Renal cortex interstitium (tissue), 15 donors: ENCODE measurements at places on chromosomes 3 and 15. TPM values are rescaled to one million over a fixed set of nuclear protein-coding genes. Genes with fewer than 3 reads are reported as not detected.

DNA sequence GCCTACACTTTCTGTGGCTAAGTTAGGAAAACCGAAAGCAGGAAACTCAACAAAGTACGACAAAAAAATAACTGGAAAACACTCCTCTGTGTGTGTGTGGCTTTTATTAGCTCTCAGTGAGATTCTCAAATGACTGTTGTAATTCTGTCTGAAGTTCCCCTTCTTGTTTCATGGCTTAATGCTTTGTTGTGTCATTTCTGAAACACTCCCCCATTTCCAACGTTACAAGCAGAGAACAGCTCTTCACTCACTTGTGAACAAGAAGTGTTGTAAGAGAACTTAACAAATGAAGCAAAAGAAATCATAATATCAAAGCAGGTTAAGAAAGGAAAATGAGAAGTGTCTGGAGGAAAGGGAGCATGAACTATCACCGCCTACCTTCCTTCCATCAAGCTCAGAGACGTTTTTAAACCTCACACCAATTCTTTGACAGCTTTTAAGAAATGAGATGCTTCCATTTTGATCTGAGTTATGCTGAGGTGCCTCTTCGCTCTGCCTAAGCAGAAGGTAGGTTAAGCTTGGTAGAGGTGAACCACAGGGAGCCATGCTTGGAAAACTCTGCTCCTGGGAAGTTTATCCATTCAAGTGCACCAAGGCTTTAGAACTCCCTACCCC lies 12.4 kb upstream of the SEC62 start:
- no peak for DNase-seq

DNA sequence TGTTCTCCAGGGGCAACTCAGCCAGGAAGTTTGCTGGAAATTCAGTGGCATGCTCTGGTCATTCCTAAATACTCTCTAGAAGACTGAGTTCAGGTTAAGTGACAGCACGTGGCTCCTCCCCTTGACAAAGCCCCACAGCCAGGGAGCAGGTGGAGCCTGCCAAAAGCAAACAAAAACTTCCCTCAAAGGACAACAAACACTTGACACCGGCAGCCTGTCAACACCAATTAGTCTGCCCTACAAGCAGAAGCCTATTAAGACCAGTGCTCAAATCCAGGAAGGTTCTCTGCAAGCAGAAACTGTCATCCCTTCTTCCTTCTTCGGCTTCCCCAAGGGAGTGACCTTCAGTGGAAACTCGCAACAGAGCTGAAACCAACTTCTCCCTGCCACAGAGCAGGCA lies 5.0 kb downstream of the MEX3B start:
- DNase-seq: no peak

The OCA2 gene
- 8.2 TPM for polyA plus RNA-seq

The MAGEL2 gene
- 5.6 TPM for polyA plus RNA-seq
